ENCODE measurements at places on chromosomes 7 and 10. TPM values are rescaled to one million over a fixed set of nuclear protein-coding genes. Genes with fewer than 3 reads are reported as not detected.

LLCFC1 gene
- total RNA-seq, result not detected

INMT gene
- not detected for total RNA-seq

ATP6V1F gene
- total RNA-seq, result 241 TPM

LRRD1 gene
- not detected for total RNA-seq

MTURN gene
- 6.1 TPM for total RNA-seq
